Stimulated activated CD8-positive, alpha-beta memory T cell treated with anti-CD3 and anti-CD28 coated beads, Interleukin-4, amount 100 ng/mL, for 1 hour (primary cell): ENCODE measurements at places on chromosomes 3 and 15.

DNA sequence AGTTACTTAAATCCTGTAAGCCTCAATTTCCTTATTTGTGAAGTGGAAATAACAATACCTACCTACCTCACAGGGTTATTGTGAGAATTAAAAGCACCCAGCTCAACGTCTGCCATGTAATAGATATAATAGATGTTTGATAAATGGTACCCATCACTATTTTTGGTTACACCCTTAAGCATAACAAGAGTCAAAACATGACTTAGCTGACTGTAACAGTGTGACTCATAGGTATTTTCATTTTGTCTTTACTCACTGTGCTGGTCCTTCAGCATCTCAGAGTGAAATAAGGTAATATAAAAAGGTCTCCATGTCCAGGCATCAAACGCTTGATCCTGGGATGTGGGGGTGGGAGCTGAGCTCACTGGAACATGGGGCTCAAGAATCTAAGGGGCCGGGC lies 3.1 kb downstream of the CPLX3 start:
- no peak for DNase-seq

DNA sequence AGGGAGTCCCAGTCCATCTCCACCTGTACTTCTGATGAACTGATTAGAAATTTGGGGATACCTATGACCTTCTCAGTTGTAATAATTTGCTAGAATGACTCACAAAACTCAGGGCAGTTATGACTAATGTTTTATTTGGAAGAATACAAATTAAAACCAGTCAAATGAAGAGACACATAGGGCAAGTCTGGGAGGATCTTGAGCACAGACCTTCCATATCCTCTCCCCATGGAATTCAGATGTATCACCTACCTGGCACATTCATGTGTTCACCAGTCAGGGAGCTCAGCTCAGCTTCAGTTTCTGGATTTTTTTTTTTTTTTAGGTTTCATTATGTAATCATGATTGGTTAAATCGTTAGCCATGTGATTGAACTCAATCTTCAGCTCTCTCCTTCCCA lies 247.7 kb downstream of the VGLL3 start:
- no peak for DNase-seq

- DNase-seq, result no peak
Observed at GRCh38 chr3:46412786-46413298, 5.8 kb downstream of the CCRL2 start.

DNA sequence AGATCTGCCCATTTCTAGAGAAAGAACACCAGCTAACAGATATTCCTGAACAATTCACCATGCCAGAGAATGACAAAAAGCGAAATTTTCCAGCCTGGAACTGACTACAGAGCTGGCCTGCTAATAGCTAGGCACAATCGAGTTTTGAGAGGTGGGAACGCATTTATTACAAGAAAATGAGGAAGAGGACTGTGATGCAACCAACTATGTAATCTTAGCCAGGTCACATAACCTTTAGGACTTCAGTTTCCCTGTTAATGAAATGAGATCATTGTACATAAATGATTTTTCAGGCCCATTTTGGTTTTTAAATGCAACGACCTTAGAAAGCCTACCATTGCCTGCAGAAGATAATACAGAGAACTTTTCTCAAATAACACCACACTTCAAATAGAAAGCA lies 72.1 kb upstream of the SETMAR start:
- DNase-seq, result no peak

- no peak for DNase-seq
Observed at GRCh38 chr3:39273119-39273518, 6.7 kb downstream of the CX3CR1 start.

DNA sequence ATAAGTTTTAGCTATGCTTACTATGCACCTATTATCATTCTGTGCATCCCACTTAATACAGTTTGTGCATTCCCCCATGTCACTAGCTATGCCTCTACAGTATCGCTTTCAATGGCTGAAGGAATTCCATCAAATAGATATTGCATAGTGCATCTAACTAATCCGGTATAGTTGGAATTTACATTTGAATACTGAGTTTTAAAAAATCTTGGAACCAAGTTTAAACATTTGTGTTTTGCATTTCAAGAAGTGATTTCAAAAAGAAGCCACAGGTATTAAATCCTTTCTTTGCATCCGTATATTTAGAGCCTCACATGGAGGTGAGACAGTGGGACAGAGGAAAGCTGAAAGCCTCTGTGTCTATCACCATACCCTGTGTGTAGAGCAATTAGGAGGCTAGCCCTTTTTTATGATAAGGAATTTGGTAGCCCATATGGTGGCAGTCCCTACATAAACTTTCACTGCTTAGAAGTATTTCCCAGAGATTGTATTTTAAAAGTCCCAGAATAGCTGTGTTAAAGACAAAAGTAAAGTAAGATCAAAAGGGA lies 960.2 kb upstream of the CFAP20DC start:
- DNase-seq, result no peak

- DNase-seq, result no peak
Observed at GRCh38 chr3:146543461-146544001, 876 bp downstream of the PLSCR1 start.
